ENCODE measurements at places on chromosomes 12 and 14.

GRCh38 chr12:95349291-95349690 is 124.7 kb upstream of the METAP2 start:
- no peak for DNase-seq

DNA sequence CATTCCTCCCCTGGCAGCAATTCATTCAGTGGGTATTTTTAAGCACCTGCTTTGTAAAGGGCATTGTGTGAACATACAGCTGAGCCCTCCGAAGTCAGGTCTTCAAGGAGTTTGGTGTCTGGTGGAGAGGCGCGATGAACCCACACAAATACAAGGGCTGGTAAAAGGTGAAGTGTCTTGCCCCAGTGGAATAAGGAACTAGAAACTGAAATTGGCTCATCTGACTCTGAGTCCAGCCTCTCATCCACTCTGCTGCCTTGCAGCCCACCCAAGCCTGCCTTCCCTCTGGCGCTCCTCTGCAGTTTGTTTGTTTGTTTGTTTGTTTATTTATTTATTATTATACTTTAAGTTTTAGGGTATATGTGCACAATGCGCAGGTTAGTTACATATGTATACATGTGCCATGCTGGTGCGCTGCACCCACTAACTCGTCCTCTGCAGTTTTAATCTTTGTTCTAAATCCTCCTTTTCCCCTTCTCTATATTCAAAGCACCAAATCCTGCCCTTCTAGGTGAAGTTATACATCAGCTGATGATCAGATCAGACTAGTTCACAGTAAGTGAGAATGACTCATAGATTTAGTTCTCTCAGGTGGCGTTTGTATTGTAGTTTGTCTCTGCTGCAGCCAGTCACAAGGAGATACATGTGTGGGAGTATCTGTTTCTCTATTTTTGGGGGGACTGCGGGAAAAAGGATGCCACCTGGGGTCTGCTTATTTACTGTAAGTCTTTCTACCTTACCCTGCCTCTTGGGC is 394.5 kb downstream of the APAF1 start:
- DNase-seq: no peak

GRCh38 chr14:81062816-81063215 is 107.4 kb downstream of the TSHR start:
- DNase-seq: no peak

- no peak for DNase-seq
These were observed 2.1 kb downstream of the TSSK4 start for GRCh38 chr14:24207625-24208024.

DNA sequence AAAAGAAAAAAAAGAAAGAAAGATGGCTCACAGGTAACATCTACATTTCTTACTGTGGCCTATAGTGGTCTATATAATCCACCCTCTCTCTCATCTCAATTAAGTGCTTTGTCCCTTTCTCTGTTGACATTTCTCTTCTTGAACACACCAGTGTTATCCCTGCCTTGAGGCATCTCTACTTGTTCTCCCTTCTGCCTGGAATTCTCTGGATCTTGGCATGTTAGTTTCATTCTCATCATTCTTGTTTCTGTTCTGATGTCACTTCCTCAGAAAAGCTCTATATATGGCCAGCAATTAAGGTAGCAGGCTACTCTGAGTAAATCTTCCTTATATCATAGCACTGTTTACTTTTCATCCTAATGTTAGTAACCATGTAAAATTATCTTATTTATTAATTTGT is 155.7 kb upstream of the PDZRN4 start:
- no peak for DNase-seq

All from CD4-positive, alpha-beta T cell treated with Interleukin-6 at 100 ng/mL for 8 hours (primary cell).